Islet precursor cell (in vitro differentiated cells): ENCODE measurements at places on chromosomes 2 and 18.
A peak's percentile ranks its signal among the peaks of the same experiment; 100 is the strongest.

- no peak for DNase-seq
These were observed 929 bp upstream of the CREG2 start for GRCh38 chr2:101388232-101388631.

- DNase-seq, result no peak
These were observed 284.5 kb downstream of the ZNF521 start for GRCh38 chr18:25067275-25068025.

- DNase-seq, result no peak
These were observed 117.2 kb downstream of the CERS6 start for GRCh38 chr2:168573128-168573903.

GRCh38 chr18:47591429-47591828 is 339.0 kb downstream of the SMAD2 start:
- DNase-seq, result no peak

DNA sequence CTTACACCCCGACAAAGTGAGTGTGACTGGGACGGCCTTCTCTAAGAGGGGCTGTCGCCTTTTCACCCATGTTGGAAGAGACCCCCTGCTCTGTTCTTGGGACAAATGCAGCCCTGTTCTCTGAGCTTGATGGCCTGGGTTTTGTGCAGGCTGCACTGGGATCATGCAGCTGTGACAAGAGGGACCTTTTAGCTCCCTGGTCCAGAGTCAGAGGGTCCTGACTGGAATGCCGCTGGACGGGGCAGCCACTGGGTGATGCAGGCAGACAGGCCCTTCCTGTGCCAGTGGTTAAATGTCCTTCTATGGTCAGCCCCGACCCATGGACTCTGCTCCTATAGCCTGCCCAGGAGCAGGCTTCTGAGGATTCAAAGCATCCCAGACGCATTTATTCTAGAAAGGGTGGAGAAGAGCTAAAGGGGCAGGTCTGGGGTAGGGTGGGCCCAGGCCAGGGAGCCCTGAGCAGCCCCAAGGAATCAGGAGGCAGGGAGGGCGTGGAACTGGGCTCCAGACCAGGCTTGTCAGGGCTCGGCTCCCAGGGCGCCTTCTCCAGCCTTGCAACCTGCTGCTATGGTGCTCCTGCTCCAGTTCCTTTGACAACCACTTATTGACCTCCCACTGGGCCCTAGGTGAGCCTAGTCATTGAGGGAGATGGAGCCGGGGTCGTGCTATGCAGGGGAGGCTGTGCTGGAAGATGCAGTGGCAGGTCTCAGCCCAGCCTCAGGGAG is 277.9 kb upstream of the HS6ST1 start:
- DNase-seq, result peak; percentile 41

GRCh38 chr2:7694076-7694985 is 777.1 kb downstream of the RNF144A start:
- DNase-seq, result no peak

DNA sequence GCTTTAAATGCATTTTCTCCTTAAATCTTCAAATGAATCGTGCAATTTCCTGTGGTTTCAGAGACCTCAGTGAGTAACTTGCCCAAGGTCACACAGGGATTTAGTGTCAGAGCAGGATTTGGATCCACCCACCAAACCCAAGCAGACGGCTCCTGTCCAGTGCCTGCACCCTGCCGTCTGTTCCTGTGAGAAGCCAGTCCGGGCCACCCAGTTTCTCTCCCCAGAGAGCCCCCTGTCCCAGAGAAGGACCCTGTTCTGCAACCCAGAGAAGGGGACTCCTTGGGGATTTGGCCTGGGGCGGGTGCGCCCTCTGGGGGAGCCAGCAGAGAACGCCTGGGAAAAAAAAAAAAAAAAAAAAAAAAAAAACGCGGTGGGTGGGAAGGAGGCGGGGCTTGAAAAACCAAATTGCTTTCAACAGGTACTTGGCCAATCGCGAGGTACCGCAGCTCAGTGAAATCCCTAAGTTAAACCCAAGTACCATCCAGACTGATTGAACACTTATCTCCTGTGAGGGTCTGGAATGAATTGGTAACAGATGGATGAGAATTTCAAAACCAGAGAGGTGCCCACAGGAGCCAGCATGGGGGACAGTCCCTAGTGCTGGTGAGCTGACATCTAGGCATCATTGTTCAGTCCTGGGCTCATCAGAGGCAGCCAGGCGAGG is 30.9 kb upstream of the REEP1 start:
- peak; percentile 73 for DNase-seq

- DNase-seq, result no peak
These were observed 6.3 kb upstream of the PARD3B start for GRCh38 chr2:204539019-204539385.

GRCh38 chr18:35619941-35620340 is 38.4 kb downstream of the GALNT1 start:
- no peak for DNase-seq

DNA sequence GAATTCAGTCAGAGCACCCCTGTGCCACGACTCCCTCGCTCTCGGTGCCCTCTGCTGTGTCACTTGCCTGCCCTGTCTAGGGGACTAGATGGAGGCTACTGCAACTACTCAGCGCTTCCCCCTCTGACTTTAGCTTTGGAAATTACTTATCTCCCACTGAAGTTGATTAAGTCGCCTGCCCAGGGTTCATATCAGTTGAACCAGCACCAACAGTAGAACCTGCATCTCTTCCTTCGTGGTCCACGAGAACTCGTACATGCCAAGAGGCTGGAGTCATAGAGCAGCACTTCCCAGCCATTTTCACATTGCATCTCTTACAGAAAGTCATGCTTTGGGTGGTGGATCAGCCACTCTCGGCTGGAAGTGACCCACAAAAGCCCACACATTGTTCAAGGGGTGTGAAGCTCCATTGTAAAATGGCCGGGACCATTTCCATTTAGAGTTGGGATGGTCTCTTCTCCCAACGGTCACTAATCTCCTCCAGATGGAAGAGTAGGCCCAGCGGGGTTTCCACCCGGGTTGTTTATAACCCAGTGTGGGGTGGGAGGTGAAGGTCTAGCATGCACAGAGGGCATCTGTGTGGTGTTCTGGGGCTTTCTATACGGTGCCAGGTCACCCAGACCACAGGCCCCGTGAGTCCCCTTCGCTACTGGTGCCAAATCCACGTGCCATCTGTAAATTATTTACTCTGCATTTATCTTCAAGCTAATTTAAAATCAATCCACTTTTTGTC is 38.0 kb downstream of the STEAP3 start:
- peak; percentile 29 for DNase-seq

- no peak for DNase-seq
These were observed 88.8 kb downstream of the KYNU start for GRCh38 chr2:142966284-142966683.

DNA sequence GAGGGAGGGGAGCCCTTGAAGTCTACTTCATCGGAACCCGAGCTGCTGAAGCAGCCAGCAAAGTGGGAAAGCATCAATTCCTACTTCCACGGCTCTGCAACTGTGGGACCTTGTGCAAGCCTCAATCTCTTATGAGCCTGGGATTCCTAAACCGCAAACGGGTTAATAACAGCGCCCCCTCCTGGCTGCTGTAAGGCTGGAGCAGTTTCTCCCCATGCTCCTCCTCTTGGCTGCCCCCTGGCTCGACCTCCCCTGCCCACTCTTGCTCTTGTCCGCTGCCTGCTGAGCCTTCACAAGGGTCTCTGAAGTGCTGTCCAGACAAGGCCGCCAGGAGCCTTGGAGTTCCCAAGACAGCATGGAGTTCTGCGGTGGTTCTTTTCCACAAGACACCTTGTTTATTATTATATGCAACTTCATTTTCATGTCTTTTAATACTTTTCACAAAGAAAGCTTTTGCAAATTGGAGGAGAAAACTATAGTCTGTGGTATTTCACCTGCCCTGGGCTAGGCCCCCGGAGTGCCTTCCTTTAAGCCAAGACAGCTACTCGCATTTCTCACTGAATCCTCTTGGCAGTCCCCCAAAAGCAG is 157.2 kb downstream of the DDX1 start:
- DNase-seq, result peak; percentile 87

GRCh38 chr2:14148216-14148615 is 484.3 kb upstream of the LRATD1 start:
- DNase-seq, result no peak

DNA sequence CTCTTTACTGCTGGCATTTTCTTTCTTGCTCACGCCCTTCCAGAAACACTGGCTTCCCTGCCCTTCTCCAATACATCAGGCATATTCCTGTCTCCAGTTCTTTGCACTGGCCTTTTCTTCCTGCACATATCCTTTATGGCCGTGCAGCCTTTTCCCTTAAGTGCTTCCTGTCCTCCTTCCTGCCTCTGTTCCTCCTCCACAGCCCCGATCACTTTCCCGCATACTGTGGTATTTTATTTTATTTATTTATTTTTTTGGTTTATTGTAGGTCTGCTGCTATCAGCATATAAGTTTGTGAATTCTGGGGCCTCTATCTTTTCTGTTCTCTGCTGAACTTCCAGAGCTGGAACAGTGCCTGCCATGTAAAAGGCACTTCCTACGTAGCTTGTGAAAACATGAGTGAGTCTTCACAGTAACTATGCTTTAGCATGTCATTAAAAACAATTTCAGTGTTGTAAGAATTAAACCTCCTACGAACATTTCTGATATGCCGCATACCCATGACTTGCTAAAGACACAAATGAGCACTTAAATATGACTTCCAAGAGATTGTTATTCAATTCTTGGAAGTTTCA is 289.1 kb downstream of the TRIB2 start:
- DNase-seq, result no peak

GRCh38 chr18:35590935-35591334 is 9.4 kb downstream of the GALNT1 start:
- DNase-seq, result no peak

DNA sequence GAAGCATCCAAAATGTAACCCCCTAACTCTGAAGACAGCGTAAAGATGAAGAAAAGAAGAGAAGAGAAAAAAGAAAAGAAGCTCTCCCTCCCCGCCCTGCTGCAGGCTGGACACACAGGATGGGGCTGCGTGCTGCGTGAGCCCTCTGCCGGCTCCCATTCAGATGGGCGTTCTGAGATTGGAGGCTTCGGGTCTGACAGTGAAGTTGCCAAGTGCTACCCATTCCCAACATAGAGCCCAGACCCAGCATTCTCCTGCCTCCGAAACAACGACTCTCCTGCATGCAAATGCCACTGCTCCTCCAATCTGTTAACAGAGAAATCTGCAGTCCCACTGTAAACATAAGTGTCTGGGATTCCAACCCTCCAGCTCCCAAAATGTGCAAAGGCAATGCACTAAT is 234.9 kb downstream of the BCL11A start:
- DNase-seq, result peak; percentile 60

DNA sequence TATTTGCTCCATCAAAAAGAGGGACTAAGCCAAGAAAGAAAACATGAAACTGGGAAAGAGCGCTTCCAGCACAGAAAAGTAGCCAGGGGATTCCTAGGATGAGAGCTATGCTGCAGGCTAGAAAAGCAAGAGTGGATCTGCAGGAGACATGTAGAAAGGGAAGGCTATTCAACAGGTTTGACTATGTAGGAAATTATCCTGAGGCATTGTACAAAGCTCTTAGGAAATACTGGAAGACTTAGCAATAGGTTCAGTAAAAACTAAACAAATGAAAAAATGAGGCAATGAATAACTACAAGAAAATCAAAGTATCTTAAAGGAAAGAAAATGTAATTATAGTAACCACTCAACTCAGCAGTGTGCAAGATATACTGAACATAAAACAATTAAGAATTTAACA is 229.5 kb upstream of the FBXO11 start:
- no peak for DNase-seq

GRCh38 chr2:184945326-184945725 is 347.0 kb downstream of the ZNF804A start:
- DNase-seq, result no peak

DNA sequence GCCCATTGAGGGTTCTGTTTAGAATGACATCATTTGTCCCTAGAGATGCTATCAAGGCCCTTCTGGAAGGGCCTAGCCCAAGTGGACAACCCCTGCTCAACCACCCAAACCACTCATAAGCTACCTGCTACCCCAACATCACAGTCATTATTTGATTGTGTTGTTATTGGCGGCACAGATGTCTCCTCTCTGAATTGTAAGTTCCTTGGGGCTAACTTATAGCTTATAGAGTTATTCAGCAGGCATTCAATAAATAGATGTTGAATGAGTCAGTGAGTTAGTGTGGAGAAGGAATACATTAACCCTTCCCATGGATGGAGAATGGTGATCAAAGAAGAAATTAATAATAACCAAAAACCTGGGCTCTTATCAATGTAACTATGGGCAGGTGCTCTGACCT is 80.0 kb downstream of the ACAA2 start:
- DNase-seq, result no peak

DNA sequence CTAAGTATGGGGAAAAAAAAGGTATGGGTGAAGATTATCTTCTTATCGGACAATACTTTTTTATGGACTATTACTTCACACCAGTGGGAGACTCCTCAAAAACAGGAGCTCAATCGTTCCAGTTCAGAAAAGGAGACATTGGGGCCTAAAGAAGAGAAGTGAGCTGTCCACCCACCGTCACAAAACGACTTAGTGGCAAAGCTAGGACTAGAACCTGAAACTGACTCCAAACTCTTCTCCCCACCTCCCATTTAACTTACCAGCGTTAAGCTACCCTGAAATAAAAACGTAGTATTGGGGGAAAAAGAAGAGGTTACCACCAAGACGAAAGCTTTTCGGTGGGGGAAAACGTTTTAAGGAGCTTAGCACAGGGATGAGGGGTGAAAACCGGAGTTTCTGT is 503 bp downstream of the GTF3C3 start:
- no peak for DNase-seq

DNA sequence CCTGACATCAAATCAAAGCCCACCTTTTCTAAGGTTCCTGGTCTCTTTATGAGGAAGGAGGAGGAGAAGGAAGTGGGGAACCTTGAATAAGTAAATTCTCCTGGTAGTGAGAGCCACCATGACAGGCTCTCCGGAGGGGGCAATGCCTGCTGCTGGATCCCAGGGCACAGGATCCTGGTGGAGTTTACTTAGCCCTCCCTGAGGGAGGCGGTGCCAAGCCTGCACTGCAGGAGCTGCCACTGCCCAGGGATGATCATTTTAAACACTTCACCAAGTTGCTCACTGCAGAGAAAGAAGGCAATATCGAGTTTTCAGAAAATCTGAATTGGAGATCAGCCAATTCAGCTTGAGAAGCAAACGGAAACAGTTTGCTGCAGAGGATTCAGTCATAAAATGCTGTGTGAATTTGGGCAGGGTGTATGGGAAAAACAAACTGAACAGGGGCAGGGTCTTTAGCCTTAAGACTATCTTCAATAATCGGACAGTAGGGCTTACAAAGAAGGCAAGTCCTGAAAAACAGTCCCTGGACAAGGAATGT is 200.7 kb downstream of the RAD51AP2 start:
- DNase-seq, result no peak

- DNase-seq, result peak; percentile 67
These were observed 41.4 kb downstream of the CHST9 start for GRCh38 chr18:27143580-27144287.

- no peak for DNase-seq
These were observed 124.7 kb downstream of the TAF4B start for GRCh38 chr18:26350961-26351360.

GRCh38 chr2:239467281-239467955 is 66.6 kb upstream of the HDAC4 start:
- peak; percentile 14 for DNase-seq

GRCh38 chr2:181104512-181105115 is 124.2 kb downstream of the UBE2E3 start:
- no peak for DNase-seq

DNA sequence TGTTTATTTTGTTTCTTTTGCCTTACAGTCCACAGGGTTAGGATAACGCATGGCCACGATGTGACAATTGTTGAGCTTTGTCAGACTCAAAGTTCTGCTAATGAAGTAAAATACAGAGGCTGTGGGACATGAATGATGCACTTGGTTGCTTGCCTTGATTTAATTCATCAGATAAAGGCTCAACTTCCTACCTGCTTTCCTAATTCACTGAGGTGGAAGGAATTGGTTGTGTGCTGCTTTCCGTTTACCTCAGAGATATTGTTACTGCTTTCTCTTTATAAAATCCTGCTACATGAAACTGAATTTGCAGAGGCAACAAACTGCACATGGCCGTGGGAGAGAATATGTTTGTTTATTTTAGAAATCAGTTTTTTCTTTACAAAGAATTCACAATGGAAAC is 6.6 kb downstream of the RIT2 start:
- DNase-seq, result no peak
